Right hindlimb (tissue), 1 donor: ENCODE measurements at places on chromosomes 3 and 15.
A peak's percentile ranks its signal among the peaks of the same experiment; 100 is the strongest.

DNA sequence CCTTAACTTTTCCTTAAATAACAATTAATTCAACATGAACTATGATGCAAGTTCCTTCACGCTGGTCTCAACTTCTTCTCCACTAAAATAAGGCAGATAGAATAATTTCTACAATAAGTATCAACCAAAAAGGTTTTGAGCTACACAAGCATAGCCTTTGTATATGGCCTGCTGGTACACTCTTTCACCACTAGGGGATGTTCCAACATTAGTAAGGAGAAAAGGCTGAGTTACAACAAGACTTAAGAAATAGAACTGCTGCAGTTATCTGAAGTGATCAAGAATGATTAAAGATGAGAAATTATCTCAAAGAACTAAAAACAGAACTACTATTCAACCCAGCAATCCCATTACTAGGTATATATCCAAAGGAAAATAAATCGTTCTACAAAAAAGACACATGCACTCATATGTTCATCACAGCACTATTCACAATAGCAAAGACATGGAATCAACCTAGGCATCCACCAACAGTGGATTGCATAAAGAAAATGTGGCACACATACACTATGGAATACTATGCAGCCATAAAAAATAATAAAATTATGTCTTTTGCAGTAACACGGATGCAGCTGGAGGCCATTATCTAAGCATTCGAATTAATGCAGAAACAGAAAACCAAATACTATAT lies 14.4 kb downstream of the ATP13A3 start:
- no peak for DNase-seq

DNA sequence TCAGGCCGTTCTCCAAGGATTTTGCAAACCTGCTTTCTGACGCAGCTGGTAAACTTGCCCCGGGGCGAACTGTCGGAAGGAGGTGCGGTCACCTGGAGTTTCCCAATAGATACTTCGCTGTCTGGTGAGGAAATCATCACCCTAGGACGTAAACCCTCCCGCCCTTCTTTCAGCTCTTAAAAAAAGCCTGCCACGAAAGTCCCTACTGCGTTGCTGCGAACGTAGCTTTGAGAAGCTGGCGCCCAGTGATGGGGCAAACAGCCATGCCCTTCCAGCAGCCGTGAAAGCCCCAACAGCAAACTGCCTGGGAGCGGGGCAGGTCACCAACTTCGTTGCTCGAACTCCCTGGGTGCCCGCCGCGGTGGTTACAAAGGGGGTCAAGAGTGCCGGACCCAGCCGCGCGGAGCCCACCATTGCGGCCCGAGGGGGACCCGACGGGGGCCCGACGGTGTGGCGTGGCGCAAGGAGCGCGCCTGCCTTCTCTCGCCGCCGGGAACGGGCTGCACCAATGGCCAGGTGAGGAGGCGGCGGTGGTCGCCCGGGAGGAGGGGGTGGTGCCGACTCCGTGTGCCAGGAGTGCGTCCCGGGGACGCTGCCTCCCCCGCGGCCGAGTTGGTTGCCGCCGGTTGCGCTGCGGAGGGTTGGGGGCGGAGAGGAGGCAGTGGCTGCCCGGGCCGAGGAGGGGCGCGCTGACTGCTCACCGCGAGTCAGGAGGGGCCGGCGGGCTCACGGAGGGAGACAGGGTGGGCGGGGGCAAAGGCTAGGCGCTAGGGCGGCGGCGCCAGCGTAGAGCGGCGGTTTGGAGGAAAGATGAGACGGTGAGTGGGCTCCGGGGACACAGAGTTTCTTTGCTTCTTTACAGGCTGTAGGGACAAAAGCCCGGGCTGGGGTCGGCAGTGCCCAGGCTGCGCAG lies at the start of gene PHLDB2:
PHLDB2 (plus strand) TSS at position 205 of the 913 bp plus-strand sequence. CDS start 24,813 bp downstream, outside the sequence.
- DNase-seq: peak; percentile 92

GRCh38 chr15:94314639-94315038 lies 83.3 kb downstream of the MCTP2 start:
- no peak for DNase-seq

GRCh38 chr3:99579246-99579645 lies 59.1 kb upstream of the COL8A1 start:
- DNase-seq: no peak

GRCh38 chr3:197749601-197750395 lies at the start of gene FYTTD1:
Gene FYTTD1, plus strand, starts transcription at chr3:197749883. Its CDS starts 89 bp downstream, at chr3:197749972.
- DNase-seq: peak; percentile 95

- no peak for DNase-seq
Observed at GRCh38 chr15:78149805-78150751, 916 bp downstream of the IDH3A start.

DNA sequence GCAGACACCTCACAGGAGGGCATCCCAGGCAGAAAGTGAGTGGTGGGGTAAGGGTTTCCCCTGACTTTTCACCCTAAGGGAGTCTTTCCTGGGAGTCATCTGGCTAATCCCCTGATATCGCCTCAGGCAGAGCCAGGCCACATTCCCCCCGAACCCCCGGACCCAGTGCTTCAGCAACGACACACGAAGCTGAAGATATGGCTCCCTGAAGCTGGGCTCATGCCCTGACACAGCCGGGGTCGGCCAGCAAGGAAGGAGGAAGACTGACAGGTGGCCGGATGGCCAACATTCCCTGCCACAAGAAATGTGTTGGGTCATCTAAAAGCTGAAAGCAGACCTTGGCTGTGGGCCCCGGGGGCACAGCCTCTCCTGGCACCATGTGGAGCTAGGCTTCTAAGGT lies 14.4 kb downstream of the CHST13 start:
- DNase-seq: peak; percentile 7

DNA sequence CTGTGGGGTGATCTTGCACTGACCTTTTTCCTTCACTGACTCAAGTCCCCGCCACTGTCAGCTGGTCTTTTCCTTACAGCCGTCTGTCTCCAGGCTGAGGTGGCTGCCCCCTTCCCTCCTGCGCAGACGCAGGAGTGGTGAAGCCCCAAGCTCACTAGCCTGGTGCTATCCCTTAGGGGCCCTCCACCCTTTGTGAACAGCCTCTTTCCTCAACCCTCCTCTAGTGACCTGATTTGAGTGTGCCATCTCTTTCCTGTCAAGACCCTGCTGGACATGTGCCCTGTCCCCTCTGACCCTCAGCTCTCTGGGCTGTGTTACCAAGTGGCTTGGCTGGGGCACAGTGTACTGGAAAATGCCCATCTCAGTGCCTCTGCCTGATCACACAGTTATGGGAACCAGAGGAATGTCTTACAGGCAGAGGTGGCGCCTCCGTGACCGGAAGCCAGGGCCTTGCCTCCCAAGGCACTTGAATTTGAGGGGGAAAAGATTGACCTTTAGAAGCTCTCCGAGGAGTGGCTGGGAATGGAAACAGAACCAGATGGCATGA lies 8.7 kb downstream of the KBTBD13 start:
- no peak for DNase-seq

DNA sequence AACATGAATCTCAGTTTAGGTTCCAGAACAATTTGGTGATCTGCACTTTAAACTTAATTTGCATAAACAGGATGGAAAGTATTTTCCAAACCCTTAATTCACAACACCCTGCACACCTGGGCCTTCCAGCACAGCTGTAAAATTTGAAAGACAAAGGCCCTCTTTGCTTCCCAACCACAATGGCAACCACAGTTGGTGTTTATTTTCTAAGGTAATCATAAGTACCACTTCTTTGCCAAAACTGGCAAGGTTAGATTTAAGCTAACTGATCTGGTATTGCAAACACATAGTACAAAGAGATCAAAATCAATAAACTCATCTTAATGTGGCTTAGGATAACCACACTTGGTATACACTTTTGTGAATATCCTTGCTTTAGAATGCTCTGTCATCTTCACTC lies 4.1 kb downstream of the LRIG1 start:
- no peak for DNase-seq

DNA sequence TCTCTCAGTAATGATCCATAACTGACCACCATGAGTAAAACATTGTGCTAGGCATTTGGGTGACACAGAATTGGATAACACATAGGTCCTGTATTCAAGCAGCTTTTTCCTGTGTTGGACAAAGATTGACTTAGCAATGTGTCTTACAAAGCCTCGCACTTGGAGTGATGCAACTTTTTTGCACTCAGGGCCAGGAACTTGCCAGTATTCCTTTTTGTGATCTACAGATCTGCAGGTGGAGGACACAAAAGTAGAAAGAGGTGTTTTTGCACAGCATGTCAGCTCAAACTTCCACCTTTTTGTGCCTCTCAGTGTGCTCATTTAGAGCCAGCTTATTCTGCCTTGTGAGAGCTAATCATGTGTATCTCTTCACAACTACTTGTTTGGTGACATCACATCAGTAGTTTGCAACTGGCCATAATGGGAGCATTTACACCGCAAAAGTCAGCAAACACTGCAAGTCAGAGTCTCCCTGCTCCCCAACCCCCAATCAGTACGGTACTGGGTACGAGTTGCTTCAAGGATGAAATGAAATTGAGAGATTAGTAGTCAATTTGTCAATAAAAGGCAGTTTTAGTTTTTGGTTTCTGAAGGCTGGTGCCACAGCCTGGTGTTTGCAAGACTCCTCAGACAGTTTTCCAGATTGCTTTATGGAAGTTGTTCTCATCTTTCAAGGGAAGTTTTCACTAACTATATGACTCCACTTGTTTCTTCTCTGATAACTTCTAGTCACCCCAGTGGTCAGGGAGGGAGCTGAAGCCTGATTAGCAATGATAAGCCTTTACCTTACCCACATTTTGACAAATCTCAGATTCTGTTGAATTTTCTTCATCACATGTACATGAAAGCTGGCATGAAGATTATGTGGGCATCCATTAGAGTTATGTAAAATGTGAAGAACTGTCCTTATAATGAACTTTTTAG lies 149.1 kb downstream of the PDCD6IP start:
- no peak for DNase-seq

DNA sequence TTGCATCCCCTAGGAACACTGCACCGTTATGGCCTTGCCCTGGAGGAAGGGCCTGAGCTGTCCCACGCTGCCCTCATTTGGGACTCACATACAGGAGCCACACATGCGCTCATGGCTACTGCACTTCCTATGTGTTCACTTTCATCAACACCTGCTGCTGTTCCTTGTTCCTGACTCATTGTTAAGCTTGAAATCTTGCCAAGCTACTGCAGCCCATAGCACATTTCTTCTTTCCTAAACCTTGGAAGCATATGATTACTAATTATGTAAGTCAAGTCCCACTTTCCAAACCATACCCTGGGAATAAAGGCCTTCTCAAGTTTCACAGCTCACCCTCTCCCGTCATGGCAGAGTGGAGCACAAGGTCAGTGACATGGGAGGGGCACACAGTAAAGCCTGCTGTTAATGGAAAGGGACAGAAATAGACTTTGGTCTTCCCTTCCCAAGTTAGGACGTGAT lies 307.9 kb downstream of the CLSTN2 start:
- no peak for DNase-seq

GRCh38 chr3:129988429-129988828 lies 13.9 kb downstream of the TRH start:
- DNase-seq: no peak

DNA sequence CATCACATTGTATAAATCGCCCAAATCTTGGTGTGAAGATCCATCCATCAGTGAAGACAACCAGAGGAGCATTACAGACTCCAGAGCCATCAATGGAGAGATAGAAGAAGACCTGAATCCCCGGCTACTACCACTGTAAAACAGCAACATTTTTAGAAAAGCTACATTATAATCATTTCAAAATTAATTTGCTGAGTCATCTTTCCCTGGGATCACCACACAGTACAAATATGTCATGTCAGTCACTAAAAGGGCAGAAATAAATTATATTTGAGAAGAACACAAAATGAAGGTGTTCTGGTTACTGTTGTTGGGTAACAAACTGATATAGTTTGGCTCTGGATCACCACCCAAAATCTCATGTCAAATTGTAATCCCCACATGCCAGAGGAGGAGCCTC lies 218.5 kb upstream of the STT3B start:
- no peak for DNase-seq

GRCh38 chr15:78364233-78364632 lies 24.1 kb downstream of the CRABP1 start:
- DNase-seq: peak; percentile 71

GRCh38 chr3:121690777-121691405 lies 30.2 kb upstream of the HCLS1 start:
- DNase-seq: no peak

DNA sequence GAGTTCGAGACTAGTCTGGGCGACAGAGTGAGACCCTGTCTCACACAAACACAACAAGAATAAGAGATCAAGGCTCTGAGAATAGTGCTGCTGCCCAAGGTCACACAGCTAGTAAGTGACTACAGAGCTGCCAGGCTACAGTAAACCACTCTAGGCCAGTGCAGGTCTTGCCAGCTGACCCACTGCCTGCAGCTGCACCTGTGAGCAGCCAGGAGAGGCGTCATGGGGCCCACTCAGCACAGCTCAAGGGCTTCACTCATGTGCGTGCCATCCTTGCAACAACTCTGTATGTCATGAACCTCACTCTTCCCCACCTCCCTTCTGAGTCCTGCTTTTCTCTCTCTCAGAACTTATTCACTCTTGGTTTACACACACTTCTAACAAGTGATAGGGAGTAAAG lies 176.7 kb downstream of the SMAD6 start:
- DNase-seq: no peak

- DNase-seq: no peak
Observed at GRCh38 chr3:99418209-99418635, 220.2 kb upstream of the COL8A1 start.

GRCh38 chr3:14929310-14930074 lies 17.9 kb upstream of the NR2C2 start:
- DNase-seq: no peak

- peak; percentile 68 for DNase-seq
Observed at GRCh38 chr15:71115567-71116351, 488 bp downstream of the THSD4 start.

GRCh38 chr15:77034695-77035489 lies 36.0 kb downstream of the TSPAN3 start:
- peak; percentile 41 for DNase-seq

GRCh38 chr15:57091636-57092035 lies 173.2 kb downstream of the TCF12 start:
- no peak for DNase-seq

- DNase-seq: no peak
Observed at GRCh38 chr3:60970850-60971249, 280.4 kb downstream of the FHIT start.

DNA sequence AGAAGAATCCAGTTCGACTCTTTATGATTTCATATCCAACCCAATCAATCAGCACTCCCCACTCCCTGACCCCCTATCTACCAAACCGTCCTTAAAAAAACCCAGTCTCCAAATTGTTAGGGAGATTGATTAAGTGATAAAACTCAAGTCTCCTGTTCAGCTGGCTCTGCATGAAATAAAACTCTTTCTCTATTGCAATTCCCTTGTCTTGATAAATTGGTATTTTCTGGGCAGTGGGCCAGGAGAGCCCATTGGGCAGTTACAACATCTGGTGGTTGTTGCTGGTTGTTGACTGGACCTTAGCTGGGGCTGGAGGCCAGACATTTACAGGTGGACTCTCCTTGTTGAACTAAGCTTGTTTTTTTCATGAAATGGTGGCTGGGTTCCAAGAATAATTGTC lies 642.3 kb downstream of the ROBO2 start:
- DNase-seq: no peak

- DNase-seq: peak; percentile 20
Observed at GRCh38 chr15:92629975-92630626, 25.5 kb downstream of the FAM174B start.

DNA sequence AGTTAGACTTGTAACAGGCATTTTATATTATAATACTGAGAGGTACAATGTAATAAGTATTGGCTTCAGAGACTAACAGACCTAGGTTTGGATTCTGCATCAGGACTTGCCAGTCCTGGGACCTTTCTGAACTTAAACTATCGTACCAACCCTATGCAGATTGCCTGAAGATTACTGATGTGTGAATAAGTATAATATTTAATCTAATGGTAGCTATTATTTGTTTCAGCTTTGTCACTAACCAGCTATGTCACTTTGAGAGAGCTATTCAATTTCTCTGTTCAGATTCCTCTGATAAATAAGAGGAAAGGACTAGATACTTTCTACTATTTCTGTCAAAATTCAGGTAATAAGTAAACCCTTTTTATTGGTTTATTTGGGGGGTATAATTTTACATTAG lies 184.4 kb upstream of the NECTIN3 start:
- DNase-seq: no peak
